Calu3 (cell line): ENCODE measurements at places on chromosomes 1 and 21.

GRCh38 chr1:194544012-194544411 lies 1357.6 kb upstream of the B3GALT2 start:
- H3K27me3 ChIP-seq, result no peaks in the 10 kb centered on the region
- no peaks in the 10 kb centered on the region for H3K4me1 ChIP-seq
- H3K27ac ChIP-seq, result no peak overlapping the region
- DNase-seq, result no peak
- no peaks in the 10 kb centered on the region for H3K36me3 ChIP-seq
- no peak overlapping the region for H3K4me3 ChIP-seq

DNA sequence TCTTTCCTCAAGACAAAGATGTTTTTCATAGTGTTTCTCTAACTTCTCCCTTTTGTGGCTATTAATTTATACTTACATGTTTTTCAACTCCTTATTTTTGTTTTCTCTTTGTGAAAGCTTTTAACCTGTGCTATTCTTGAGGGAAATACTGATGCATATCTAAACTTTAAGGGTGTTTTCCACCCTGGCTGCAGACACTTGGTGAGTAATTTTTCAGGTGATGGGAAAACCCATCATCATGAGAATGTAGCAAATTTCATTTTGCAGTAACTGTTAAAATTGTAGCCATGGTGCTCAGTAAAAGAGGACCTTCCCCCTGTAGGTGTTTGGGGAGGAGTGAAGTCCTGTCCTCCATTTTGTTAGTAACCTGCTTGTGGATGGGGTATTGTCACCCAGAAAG lies 124.2 kb downstream of the LIPI start:
- H3K4me3 ChIP-seq, result no peak overlapping the region
- H3K27me3 ChIP-seq, result no peaks in the 10 kb centered on the region
- DNase-seq, result no peak
- H3K36me3 ChIP-seq, result no peaks in the 10 kb centered on the region

DNA sequence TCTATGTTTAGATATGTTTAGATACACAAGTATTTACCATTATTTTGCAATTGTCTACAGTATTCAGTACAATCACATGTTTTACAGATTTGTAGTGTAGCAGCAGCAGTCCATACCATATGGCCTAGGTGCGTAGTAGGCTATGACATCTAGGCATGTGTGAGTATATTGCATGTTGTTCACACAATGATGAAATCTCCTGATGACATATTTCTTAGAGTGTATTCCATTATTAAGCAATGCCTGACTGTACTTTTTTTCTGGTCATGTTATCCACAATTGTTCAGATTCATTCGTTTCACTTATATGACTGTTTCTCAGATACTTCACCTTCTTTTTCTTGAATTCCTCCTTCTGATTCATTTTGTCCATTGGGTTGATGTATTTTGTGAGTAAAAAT lies 9.9 kb upstream of the BACE2 start:
- peaks cover 19% of the 10 kb centered on the region for H3K27me3 ChIP-seq
- no peak for DNase-seq
- no peak overlapping the region for H3K27ac ChIP-seq
- H3K36me3 ChIP-seq, result no peaks in the 10 kb centered on the region
- H3K4me1 ChIP-seq, result no peaks in the 10 kb centered on the region
- no peak overlapping the region for H3K4me3 ChIP-seq

DNA sequence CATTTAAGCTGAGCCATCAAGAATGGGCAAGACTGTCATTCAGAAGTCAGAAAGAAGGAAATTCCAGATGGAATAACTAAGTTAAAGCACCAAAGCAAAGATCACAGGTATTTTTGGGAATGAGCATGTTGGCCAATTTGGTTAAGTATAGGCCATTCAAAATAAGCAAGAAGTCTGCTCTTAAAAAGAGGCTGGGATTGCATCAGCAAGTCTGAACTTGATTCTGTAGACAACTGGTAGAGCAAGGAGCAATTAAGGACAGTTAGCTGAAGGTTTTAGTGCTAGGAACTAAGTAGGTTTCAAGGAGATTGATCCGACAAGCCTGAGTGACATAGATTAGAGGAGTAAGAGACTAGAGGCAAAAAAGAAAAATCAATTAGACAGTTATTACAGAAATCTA lies 8.4 kb downstream of the ANKRD45 start:
- no peak overlapping the region for H3K27ac ChIP-seq
- no peaks in the 10 kb centered on the region for H3K4me1 ChIP-seq
- no peak overlapping the region for H3K4me3 ChIP-seq
- no peak for DNase-seq
- H3K36me3 ChIP-seq, result no peaks in the 10 kb centered on the region

- H3K36me3 ChIP-seq, result no peaks in the 10 kb centered on the region
- H3K27ac ChIP-seq, result no peak overlapping the region
- no peak overlapping the region for H3K4me3 ChIP-seq
- peaks cover 43% of the 10 kb centered on the region for H3K27me3 ChIP-seq
- DNase-seq, result peak; percentile 20
These were observed 29.5 kb upstream of the CR2 start for GRCh38 chr1:207424570-207425131.

DNA sequence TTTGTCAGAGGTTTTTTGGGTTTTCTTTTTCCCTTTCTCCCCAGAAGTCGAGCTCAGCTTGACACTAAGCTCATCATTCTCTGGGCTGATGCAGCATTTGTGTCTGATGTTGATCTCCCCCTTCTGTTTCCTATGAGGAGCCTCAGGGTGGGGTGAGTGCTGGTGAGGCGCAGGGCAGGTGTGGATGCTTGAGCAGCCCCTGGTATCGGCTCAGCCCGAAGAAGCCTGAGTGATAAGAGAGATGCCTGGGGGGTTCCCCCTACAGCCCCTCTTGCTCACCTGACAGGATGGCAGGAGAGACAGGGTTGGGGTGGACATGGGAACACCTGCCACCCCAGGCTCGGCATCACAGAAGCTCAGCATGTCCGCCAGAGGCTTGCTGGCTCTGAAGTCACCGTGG lies 239.0 kb downstream of the RHOU start:
- DNase-seq, result no peak
- peaks cover 15% of the 10 kb centered on the region for H3K27me3 ChIP-seq
- H3K36me3 ChIP-seq, result no peaks in the 10 kb centered on the region
- no peak overlapping the region for H3K27ac ChIP-seq

- no peak overlapping the region for H3K27ac ChIP-seq
- no peak overlapping the region for H3K4me3 ChIP-seq
- H3K36me3 ChIP-seq, result no peaks in the 10 kb centered on the region
- no peak for DNase-seq
- H3K4me1 ChIP-seq, result no peaks in the 10 kb centered on the region
- peaks cover 70% of the 10 kb centered on the region for H3K27me3 ChIP-seq
These were observed 8.0 kb downstream of the MAN1C1 start for GRCh38 chr1:25624604-25625003.

GRCh38 chr1:47442842-47443529 lies 5.1 kb downstream of the FOXD2 start:
- no peak overlapping the region for H3K4me3 ChIP-seq
- no peaks in the 10 kb centered on the region for H3K4me1 ChIP-seq
- H3K36me3 ChIP-seq, result no peaks in the 10 kb centered on the region
- H3K27ac ChIP-seq, result no peak overlapping the region
- DNase-seq, result no peak
- peaks cover 9% of the 10 kb centered on the region for H3K27me3 ChIP-seq

- H3K4me3 ChIP-seq, result no peak overlapping the region
- DNase-seq, result no peak
- H3K4me1 ChIP-seq, result no peaks in the 10 kb centered on the region
- H3K27ac ChIP-seq, result no peak overlapping the region
- H3K27me3 ChIP-seq, result peaks cover 91% of the 10 kb centered on the region
- no peaks in the 10 kb centered on the region for H3K36me3 ChIP-seq
These were observed 187.9 kb downstream of the PTPRU start for GRCh38 chr1:29424266-29424665.

DNA sequence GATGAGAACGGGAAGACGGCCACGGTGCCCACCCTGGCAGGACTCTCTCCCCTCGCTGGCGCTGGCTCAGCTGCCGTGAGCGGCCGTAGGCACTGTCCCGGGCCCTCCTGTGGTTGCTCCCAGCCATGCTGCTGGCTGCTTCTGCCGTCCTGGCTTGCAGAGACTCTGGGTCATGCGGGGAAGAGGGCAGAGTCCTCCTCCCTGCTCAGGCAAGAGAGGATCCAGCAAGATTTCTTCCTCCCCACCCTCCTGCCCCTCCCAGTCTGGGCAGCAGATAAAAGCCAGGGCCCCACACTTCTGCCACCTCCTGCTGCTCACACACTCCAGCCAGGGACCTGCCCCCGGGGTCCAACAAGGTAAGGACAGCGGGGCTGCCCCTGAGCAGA lies 60.1 kb downstream of the AGPAT3 start:
- H3K36me3 ChIP-seq, result no peaks in the 10 kb centered on the region
- H3K4me3 ChIP-seq, result no peak overlapping the region
- H3K27me3 ChIP-seq, result no peaks in the 10 kb centered on the region
- H3K27ac ChIP-seq, result no peak overlapping the region
- H3K4me1 ChIP-seq, result peaks cover 3% of the 10 kb centered on the region

GRCh38 chr1:223667484-223668182 lies 2.1 kb upstream of the CAPN8 start:
- DNase-seq, result peak; percentile 22
- no peak overlapping the region for H3K27ac ChIP-seq
- peaks cover 65% of the 10 kb centered on the region for H3K4me1 ChIP-seq

GRCh38 chr1:154546264-154547063 lies 12.0 kb downstream of the UBE2Q1 start:
- H3K36me3 ChIP-seq, result peaks cover 9% of the 10 kb centered on the region
- H3K4me1 ChIP-seq, result peaks cover 14% of the 10 kb centered on the region
- DNase-seq, result peak; percentile 82
- H3K27ac ChIP-seq, result no peak overlapping the region
- H3K4me3 ChIP-seq, result no peak overlapping the region
- peaks cover 44% of the 10 kb centered on the region for H3K27me3 ChIP-seq

GRCh38 chr1:248114890-248115289 lies 19.9 kb downstream of the OR2L13 start:
- H3K4me1 ChIP-seq, result no peaks in the 10 kb centered on the region
- H3K27ac ChIP-seq, result no peak overlapping the region
- no peaks in the 10 kb centered on the region for H3K36me3 ChIP-seq
- H3K27me3 ChIP-seq, result no peaks in the 10 kb centered on the region

DNA sequence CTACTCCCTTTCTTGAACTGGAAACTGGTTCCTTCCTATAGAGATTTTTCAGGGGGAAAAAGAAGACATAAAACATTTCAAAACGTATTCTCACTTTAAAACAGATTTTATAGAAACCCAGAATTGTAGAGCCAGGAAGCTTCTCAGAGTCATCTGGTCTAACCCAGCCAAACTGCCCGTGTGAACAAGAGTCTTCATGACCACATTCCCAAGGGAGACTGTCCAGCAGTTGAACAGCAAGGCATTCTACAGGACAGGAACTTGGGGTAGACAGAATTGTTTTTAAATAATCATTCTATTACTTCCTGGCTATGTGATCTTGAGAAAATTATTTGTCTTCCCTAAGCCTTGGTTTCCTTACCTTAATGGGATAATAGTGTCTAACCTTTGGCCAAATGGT lies 163.5 kb upstream of the IVNS1ABP start:
- H3K27ac ChIP-seq, result no peak overlapping the region
- no peaks in the 10 kb centered on the region for H3K36me3 ChIP-seq
- H3K4me1 ChIP-seq, result peaks cover 9% of the 10 kb centered on the region
- DNase-seq, result no peak
- H3K4me3 ChIP-seq, result no peak overlapping the region

DNA sequence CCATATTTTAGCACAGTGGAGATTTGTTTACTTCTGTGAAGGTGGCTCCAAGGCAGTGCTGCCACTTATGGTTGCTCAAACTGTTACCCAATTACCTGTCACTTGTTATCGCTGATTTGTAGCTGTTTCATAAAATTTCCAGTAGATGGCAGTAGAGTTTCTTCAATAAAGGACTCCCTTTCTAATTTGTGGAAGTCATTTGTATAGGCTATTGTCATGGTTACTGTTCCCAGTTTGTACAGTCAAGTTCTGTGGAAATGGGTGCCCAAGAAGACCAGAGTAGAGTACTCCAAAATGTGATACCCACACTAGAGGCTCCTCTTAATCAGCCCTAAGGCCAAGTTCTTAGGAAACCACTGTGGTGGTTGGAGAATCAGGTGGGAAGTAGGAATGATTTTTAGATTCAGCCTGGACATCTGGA lies 186.1 kb downstream of the CLEC20A start:
- no peak overlapping the region for H3K4me3 ChIP-seq
- peaks cover 38% of the 10 kb centered on the region for H3K4me1 ChIP-seq
- no peaks in the 10 kb centered on the region for H3K27me3 ChIP-seq
- H3K36me3 ChIP-seq, result no peaks in the 10 kb centered on the region
- peak; percentile 28 for DNase-seq

- H3K27me3 ChIP-seq, result no peaks in the 10 kb centered on the region
- H3K4me3 ChIP-seq, result no peak overlapping the region
- H3K27ac ChIP-seq, result no peak overlapping the region
- DNase-seq, result no peak
- peaks cover 19% of the 10 kb centered on the region for H3K4me1 ChIP-seq
These were observed 447.9 kb downstream of the PLA2G4A start for GRCh38 chr1:187276677-187277076.

DNA sequence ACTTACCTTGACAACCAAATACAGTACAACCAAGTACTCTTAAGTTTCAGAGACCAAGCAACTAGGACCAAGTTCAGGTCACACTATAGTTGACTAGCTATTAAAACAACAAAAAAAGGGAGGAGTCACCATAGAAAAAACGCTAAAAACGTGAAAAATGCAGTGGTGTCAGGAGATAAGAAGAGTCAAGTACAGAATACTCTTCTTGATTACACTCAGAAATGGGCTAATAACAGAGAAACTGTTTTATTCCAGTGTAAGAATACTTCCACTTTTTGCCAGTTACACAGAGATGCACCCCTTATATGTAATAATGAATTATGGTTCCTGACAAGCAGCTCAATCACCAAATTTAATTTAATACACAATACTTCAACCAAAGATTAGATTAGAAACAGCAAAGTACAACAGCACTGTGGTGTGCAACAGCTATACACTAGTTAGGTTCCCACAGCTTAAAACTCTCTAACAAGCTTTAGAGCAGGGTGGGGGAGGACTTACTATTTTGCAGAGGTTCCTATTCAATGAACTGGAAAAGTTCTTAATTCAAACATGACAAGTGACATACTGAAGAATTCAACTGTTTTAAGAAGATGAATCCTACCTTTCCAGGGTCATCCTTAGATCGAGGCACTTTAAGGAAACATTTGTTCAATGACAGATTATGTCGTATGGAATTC lies 70.4 kb downstream of the FOXJ3 start:
- H3K4me3 ChIP-seq, result no peak overlapping the region
- H3K27ac ChIP-seq, result no peak overlapping the region
- H3K36me3 ChIP-seq, result peaks cover 6% of the 10 kb centered on the region

DNA sequence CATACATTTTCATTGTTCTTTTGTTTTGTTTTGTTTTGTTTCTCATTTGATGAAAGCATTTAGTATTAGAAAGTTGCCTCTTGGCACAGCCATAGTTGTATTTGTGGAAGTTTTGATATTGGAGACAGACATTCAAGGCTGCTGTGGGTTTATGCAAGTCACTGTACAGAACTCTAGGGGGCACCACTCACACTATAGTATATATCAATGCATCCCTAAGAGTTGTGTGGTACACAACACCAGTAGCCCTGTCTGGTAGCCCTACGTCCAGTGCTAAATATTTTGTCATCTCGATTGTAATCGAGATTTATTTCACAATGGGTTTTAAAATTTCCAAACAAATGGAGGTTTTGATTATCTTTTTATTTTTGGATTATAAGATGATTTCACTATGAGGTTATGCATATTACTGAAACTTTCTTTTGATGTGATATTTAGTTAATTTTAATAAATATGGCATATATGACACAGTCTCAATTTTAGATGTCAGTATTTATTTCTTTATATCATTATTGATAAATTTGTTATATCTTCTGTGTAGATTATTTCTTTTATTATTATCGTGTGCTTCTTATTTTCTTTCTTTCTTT lies 112.2 kb downstream of the NR5A2 start:
- H3K27ac ChIP-seq, result no peak overlapping the region
- H3K4me1 ChIP-seq, result no peaks in the 10 kb centered on the region
- no peak overlapping the region for H3K4me3 ChIP-seq
- H3K27me3 ChIP-seq, result no peaks in the 10 kb centered on the region

- DNase-seq, result no peak
- no peaks in the 10 kb centered on the region for H3K4me1 ChIP-seq
- H3K27ac ChIP-seq, result no peak overlapping the region
These were observed 53.5 kb downstream of the SLC37A1 start for GRCh38 chr21:42567214-42567555.
